ENCODE measurements at places on chromosomes 7 and 10.

DNA sequence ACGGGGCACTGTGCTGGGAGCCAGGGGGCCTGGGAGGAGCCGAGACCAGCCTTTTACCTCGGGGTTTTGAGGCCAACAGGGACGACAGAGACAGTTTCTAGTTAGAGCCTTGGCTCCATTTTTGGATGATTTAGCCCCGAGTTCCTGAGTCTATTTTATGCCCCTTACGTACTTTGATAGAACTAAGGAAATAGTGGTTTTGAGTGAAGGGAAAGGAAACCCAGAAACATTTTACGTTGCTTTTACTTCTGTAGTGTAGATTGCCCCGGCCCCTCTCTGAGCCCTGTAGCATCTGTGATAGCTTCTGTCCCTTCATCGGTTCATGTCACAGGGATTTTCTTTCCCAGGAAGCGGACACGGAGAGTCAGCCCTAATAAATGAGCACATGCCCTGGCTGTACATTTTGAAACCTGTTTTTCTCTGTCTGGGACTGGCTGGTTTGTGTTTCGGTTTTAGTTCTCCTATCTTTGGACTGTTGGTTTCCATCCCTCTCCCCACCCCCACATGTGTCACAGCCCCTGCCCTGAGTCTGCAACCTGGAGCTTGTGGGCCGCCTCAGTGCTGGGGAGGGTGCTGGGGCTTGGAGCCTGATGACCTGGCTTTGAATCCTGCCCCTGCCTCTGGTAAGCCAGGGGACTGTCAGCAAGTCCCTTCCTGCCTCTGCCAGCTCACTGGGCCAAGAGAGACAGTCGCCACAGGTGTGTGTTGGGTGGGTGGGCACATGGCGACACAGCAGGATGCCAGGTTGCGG lies 6.9 kb upstream of the ORAI2 start:
- no peak for DNase-seq

DNA sequence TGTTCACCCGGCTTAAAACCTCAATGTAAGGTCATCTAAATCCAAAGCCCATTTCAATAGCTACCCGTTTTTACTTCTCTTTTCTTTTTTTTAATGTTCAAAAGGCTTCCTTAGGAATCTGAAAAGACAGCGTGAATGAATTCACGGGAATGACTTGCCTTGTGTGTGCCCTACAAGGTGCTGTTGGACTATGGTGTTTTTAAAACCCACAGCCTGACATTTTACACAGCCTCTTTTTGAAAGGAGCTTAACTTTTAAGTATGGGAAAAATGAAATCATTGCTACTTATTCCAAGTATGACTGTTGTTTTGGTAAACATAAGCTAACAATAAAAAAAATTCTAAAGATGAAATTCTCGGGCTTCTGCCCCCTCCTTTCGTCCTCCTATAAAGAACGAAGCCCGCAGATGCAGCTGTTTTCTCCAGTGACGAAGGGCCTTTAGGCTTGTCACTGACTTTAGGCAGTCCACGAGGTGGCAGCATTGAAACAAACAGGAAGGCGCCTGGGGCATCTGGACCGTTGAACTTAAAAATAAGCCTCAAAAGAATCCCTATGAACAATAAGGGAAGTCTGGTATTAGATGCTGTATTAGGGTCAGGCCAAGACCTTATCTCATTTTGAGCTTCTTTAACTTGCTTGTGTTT lies 141.3 kb downstream of the NRP1 start:
- peak; percentile 89 for DNase-seq

DNA sequence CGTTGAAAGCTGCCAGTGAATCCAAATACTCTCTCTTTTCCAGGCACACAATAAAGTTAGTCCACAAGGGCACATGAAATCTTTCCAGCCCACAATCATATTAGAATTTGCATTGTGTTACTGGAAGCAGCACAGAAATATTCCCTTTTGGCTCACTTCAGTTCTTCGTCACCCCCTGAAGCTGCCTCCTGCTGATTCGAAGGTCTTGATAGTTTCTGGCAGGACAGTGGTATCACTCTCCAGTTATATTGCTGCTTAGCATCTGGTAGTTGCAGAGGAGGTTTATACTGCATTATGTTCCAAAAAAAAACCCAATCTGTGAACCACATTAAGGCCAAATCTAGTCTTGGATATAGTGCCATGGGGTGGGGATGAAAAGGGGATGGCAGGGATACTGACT lies 253.2 kb downstream of the BICC1 start:
- DNase-seq, result no peak

- no peak for DNase-seq
Observed at GRCh38 chr10:85003083-85003482, 674.7 kb downstream of the CCSER2 start.

DNA sequence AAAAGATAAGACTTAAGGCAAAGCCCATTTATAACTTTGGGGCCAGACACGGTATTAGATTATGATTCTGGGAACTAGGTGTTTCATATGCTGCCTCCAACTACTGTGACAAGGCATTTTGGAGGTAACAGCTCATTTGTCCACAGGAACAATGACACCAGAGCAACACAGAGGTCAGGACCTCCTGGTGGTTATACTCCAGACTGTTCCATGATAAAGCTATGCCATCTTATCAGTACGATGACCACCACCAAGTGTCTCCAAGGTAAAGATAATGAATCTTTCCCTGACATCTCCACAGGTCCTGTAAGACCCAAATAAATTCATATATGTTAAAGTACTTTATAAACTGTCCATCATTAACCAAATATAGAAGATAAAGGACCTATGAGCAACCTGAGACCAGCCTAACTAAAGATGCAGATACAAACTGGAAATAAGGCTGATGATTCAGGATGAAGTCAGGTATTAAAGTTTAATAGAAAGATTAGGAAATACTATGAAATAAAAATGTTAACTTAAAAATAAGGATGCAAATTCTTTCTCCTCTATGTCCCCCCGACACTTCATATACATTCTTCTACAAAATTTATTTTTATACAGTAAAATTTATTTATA lies 26.2 kb downstream of the CUL2 start:
- DNase-seq, result no peak

GRCh38 chr10:120824881-120825309 lies 26.3 kb upstream of the WDR11 start:
- peak; percentile 27 for DNase-seq

- no peak for DNase-seq
Observed at GRCh38 chr7:156943091-156944041, 6.1 kb upstream of the NOM1 start.

- DNase-seq, result peak; percentile 75
Observed at GRCh38 chr10:33008499-33009243, 50.6 kb upstream of the ITGB1 start.

DNA sequence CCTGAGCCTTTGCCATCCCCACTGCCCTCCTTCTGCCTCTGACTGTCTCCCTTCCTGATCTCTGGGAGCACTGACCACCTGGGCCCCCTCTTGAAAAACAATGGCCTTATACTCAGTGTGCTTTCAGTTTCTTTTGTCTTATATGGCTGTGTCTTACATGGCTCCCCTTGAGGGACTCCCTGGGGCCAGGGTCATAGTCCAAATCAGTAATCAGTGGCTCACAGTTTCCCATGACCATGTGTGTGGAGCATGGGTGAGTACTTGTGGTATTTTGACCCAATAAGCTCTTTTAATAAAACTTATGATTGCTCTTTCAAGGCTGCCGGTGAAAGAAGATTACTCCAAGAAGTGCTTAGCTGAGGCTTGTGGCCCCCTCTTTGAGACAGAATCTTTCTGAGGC lies 62.4 kb upstream of the PCBD1 start:
- no peak for DNase-seq

GRCh38 chr10:77350134-77350533 lies 287.5 kb downstream of the KCNMA1 start:
- no peak for DNase-seq

DNA sequence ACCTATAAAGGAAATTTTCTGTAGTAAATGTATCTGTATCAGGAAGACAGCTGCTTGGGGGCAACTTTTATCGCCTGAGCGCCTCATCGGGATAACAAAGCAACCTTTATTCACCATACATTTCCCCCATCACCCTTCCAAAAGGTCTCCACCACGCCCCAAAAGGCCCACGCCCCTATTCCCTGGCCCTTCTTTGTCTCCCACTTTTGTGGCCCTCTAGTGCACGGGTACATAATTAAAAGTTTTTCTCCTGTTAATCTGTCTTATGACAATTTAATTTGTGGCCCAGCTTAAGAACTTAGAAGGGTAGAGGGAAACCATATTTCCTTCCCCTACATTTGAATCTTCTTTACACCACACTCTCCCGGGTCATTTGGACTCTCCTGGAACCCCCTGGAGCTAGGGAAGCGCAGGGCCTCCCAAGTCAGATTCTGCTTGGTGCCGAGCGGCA lies 625 bp downstream of the RP9 start:
- peak; percentile 31 for DNase-seq

DNA sequence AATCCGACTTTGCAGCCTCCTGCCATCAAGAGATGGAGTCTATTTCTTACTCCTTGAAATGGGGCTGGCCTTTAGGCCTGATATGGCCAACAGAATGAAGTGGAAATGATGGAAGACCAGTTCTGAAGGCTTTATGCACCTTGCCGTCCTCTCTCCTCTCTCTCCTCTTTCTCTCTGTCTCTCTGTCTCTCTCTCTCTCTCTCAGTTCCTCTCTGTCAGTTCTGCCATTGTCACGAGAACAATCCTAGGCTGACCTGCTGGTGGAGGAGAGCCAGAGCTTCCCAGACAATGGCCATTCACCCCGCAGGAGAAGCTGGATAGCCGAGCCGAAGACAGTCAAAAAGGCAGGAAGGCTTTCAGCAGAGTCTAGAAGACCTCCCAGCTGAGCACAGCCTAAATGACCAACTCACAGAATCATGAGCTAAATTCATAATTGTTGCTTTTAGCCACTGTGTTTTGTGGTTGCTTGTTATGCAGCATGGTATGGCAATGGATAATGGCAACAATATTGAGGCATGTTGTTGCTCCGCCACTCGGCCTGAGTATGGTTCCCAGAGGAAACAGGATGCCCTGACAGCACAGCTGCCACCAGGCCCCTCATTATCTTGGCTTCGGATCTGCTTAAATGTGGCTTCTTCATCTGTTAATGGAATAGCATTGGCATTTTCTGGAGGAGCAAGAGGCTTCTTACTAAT lies 35.5 kb downstream of the FRMPD2 start:
- no peak for DNase-seq

DNA sequence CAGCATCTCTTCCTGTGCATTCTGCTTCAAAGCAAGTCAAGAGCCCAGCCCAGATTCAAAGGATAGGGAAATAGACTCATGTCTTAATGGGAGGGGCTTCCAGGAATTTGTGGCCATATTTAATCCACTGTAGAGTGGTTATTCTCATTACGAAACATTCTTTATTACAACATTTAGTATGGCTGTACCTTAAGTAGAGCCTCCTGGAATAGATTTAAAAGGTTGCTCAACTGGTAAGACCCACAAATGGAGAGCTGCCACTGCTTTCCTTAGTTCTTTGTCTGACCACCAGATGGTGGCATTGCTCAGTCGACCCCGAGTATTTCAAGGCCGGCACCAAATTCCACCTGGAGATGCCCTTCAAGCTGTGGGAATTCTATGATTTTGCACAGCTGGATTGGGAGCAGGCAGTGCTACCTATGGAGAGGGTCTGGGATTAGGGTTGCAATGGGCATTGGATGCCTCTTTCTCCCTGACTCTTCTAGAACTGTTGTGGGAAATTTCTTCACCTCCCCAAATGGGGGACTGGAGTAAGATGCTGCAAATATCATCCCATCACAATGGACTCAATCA lies 102.2 kb downstream of the RBM20 start:
- peak; percentile 72 for DNase-seq

DNA sequence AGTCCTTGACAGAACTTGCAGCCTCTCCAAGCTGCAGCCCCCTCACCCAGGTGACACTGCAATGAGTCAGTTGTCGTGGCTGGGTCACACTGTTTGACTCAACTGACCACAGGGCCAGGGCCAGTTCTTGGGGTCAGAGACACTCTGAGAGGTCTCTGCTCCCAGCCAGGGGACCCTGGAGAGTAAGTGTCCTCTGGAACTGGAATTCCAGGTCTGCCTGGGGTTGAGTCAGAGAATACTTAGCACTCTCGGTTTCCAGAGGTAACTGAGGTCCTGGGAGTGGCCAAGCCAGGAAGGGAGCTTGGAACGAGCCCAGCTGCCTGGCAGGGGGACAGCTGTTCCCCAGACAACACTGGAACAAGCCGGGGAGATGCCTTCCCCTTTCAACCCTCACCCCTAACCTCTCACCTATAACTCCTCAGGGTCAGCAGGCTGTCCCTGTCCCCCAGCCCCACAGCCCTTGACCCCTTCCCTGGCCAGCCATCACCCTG lies 2.2 kb upstream of the MYL10 start:
- DNase-seq, result no peak

GRCh38 chr10:33871061-33871956 lies 536.8 kb upstream of the NRP1 start:
- DNase-seq, result no peak

DNA sequence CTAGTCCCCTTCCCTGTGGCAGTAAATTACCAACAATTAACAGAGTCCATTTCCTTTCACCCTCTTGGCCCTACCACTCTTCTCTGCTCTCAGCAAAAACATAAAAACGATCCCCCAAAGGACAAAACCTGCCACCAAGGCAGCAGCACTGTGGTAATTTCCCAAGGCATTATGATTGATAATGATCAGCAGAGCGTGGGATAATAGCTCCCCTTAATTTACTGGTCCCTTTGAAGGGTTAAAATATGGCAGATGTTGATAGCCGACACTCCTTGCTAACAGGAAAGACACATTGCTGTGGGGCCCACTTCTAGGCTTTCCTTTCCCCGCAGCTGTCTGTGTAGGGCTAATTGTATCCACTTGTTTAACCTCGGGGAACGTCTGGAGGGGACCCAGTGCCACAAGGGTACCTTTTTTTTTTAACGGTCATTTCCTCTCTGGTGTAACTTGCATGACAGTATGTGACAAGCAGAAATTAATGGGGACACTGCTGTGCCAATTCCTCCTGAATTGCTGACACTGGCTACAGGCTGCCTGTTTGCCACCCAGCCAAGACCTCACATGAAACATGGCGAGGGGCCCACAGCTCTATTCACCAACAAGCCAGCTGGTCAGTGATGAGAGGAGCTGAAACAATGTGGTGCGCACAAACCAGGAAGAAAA lies 81.3 kb downstream of the CDK6 start:
- DNase-seq, result peak; percentile 67

DNA sequence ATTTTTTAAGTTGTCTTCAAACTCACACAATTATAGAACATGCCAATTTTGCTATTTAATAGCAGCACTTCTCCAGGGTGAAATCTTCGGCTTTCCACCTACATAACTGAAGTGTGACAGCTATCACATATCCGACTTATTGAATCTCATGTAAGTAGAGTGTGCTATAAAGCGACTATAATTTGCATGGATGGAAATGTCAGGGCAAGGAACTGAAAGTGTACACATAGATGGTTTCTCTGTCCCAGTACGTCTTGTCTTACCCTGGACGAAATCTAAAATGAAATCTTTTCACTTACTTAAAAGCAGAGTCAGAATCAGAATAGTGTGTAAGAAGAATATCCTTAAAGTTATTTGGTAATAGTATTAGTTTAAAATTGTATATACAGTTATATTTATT lies 132.3 kb downstream of the THSD7A start:
- no peak for DNase-seq

DNA sequence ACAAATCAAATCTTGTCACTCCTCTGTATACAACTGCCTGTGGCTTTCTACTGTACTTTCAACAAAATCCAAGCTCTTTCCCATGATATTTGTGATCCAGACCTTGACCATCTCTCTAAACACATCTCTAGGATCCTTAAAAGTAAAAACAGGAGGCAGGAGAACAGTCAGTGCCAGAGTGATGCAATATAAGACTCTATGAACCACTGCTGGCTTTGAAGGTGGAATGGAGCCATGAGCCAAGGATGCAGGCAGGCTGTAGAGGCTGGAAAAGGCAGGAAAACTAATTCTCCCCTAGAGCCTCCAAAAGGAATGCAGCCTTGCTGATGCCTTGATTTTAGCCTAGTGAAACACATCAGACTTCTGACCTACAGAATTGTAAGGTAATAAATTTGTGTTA lies 45.5 kb upstream of the LRRN3 start:
- DNase-seq, result peak; percentile 66

Measured in right hindlimb (tissue), 1 donor.